Tibial nerve (tissue), 4 donors: ENCODE measurements at places on chromosomes 13 and 19.
A peak's percentile ranks its signal among the peaks of the same experiment; 100 is the strongest.

DNA sequence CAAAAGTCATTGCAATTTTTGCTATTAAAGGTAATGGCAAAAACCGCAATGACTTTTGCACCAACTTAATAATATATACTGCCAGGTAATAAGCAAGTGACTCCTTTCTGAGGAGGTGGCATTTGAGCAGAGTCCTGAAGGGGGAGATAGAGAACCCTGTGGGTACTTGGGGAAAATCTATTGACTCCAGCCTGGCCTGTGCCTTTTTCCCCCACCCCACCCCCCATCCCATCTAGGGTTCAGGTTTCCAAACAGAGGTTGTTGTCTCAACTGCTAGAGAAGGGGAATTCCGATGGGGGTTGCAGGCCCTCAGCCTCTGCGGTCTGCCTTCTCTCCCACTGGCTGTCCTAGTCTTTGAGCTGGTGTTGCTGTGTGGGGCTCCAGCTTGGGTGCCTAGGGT, 11.5 kb downstream of the S1PR2 start:
- DNase-seq = no peak

- no peak for DNase-seq
Measured at GRCh38 chr13:82206241-82206640, 1676.0 kb downstream of the SLITRK1 start.

GRCh38 chr13:42574435-42575311, 721 bp downstream of the TNFSF11 start:
- DNase-seq = no peak

DNA sequence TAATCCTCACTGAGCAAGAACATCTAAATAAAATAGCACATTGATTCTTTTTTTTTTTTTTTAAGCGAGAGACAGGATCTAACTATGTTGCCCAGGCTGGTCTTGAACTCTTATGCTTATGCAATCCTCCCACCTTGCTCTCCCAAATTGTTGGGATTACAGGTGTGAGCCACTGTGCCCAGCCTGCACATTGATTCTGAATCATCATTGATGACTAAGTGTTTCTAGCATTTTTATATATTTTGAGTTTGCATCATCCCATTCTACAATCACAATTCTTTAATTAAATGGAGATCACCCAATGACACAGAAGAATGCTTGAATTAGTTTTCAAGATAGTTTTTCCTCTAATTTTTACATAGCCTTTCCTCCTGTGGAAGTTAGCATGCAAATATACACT, 354.1 kb downstream of the KLF5 start:
- no peak for DNase-seq

DNA sequence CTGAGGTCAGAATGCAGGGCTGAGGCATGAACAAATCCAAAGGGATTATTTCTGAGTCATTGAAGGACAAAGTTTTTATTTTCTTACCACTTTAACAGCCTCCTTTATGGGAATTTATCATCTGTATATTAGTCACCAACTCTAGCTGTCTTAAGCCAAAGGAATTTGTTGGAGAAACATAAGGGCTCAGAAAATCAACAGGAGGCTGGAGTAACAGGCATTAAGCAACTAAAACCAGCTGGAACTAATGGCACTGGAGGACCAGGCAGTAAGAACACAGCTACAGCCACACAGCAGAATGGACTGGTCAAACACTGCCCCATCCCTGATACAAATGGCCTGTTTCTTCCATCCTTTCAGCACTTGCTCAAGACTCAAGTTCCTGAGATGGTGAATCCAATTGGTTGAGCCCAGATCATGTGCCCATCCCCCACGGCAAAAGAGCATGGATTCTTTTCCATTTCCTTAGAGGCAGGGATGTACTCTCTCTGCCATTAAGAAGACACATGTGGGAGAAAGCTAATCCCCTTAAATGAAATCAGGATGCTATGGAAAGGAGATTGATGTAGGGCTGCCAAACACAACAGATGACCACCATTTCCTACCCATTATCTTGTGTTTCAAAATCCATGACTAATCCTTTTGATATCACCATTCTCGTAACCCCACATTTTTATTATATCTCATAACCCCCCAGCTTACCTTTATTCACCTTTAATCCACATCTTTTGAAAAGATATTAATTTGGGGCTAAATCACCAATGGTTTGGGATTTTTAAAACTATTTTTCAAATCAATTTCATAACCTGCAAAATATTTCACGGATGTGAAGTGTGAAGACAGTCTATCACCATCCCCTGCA, 157.0 kb upstream of the FNDC3A start:
- DNase-seq = no peak

- DNase-seq = no peak
Measured at GRCh38 chr13:93104270-93104669, 122.3 kb upstream of the GPC6 start.

DNA sequence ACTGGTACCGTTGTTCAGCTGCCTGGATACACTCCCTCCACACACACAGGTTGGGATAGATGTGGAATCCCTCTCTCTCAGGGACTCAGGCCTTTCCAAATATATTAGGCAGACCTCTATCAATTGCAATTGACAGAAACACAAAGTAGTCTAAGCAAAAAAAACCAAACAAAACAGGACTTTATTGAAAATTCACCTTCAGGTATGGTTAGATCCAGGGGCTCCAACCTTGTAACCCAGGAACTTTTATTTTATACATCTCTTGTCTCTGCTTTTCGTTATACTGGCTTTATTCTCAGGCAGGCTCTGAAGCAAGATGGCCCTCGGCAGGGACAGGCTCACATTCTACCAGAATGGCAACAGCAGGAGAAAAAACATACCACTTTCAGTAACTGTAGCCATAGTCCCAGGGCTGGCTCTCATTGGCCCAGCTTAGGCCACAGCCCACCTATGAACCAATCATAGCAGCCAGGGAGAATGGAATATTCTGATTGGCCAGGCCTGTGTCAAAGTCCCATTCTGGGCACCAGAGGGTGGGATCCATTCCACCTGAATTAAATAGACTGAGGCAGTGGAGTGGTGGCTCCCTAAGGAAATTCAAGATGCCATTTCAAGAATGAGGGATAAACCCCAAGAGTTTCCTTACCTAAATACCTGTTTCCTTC, 13.1 kb upstream of the CEACAM19 start:
- DNase-seq = no peak

DNA sequence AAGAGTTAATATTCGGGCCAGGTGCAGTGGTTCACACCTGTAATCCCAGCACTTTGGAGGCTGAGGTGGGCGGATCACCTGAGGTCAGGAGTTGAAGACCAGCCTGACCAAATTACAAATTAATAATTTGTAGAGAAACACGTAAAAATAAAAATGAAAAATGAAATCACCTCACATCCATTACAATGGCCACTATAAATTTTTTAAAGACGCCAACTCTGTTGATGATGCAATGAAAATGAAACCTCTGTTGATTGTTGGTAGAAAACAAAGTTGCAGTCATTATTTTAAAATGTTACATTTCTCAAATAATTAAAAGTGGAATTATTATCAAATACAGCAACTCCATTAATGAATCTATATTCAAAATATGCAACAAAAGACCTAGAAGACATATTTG, 26.8 kb downstream of the ZNF100 start:
- DNase-seq = no peak

GRCh38 chr19:47391510-47392223, 27.7 kb downstream of the MEIS3 start:
- DNase-seq = peak; percentile 61

- DNase-seq = no peak
Measured at GRCh38 chr19:18062028-18062427, 24.7 kb downstream of the IL12RB1 start.

- DNase-seq = no peak
Measured at GRCh38 chr13:27007166-27007565, 164.4 kb downstream of the USP12 start.

GRCh38 chr19:8340341-8341096, 2.5 kb downstream of the KANK3 start:
- no peak for DNase-seq

DNA sequence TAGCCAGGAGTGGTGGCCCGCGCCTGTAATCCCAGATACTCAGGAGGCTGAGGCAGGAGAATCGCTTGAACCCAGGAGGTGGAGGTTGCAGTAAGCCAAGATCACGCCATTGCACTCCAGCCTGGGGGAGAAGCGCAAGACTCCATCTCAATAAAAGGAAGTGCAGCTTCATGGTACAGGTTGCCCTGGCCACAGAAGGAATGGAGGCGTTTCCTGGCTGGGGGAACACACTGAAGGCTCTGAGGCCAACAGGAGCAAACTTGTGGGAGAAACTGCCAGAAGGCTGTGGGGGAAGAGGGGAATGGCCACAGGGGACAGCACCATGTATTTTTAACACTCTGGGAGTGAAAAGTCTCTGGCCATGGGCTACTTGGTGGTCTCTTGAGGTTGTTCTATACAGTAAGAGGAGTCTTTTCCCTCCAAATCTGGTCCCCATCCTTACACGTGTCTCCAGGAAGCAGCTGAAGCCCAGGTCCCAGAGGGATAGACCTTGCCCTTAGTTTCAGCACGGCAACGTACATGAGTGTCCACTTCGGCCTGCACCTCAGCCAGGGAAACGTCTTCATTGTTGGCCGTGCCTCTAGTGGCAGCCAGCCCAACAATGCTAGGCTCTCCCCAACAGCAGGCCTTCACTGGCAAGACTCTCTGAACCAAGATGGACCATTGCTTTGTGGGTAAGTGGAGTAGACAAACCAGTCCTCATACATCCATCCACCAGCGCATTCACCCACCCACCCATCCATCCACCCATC, 7.4 kb downstream of the MICOS13 start:
- DNase-seq = no peak

DNA sequence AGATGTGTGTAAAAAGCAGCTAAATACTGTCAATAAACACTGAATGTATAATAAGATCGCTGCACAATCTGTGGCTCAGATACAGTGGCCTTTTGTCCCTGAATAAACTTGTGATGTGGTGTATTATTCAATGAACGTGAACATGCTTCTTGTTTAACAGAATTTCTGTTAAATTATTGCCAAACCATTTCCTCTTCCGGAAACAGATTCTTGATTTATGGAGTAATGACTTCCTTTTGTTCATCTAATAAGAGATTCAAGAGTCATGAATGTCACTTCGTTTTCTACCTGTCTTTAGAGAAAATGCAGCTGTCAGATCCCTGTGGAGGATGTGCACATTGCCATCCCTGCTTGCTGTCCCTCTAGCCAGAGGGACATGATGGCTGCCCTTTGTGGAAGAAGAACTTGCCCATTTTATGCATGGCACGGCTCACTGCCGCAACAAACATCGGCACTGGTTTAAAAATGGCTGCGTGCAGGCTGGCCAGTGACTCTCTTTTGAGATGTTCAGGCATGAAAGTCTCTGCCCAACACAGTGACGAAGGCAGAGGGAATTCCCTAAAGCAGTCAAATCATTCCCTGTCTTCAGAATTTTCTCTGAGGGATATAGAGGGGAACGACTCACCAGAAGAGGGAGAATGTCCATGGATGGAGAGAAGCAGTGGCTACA, 3.1 kb upstream of the TNFSF13B start:
- DNase-seq = no peak

DNA sequence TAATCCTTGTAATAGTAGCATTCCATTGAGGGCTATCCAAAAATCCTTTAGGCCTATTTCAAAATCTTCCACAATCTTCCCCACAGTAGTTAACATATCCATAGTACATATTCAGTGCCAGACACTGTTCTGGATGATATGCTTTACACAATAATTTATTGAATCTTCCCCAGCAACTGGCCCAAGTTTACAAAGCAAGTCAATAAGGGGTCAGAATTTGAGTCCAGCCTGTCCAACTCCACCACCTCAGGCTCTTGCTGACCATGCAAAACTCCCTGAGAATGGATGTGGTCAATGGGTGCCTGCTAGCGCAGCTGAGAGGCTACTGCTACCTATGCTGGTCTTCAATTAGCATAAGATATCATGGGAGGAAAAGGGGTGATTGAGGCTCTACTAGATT, 529.6 kb downstream of the FGF9 start:
- no peak for DNase-seq

GRCh38 chr19:2237051-2237868, 636 bp downstream of the SF3A2 start:
- no peak for DNase-seq

- no peak for DNase-seq
Measured at GRCh38 chr13:97460004-97460775, 26.2 kb downstream of the RAP2A start.

GRCh38 chr13:45954836-45955800, 97.4 kb downstream of the ZC3H13 start:
- DNase-seq = no peak

DNA sequence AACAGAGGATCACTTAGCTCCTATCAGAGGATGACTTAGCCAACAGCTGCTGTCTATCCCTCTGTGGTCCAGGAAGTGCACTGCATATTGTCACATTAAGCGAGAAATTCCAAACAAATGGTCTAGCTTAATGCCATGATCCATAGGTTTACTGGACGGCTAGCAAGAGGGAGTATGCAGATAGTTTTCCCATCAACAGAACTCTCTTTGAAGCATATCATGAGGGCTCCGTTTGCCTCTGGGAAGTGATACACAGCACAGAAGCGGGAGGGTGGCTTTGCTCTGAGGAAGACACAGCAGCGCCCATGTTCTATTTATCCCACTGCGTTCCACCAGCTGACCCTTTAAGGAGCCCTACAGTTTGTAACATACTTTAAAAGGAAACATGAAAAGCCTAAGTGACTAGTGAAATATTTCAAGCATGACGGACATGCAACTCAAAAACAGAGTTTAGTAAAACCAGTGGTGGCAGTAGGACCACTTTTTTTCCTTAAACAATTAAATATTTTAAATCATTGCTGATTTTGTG, 52.7 kb downstream of the COL4A1 start:
- DNase-seq = no peak

DNA sequence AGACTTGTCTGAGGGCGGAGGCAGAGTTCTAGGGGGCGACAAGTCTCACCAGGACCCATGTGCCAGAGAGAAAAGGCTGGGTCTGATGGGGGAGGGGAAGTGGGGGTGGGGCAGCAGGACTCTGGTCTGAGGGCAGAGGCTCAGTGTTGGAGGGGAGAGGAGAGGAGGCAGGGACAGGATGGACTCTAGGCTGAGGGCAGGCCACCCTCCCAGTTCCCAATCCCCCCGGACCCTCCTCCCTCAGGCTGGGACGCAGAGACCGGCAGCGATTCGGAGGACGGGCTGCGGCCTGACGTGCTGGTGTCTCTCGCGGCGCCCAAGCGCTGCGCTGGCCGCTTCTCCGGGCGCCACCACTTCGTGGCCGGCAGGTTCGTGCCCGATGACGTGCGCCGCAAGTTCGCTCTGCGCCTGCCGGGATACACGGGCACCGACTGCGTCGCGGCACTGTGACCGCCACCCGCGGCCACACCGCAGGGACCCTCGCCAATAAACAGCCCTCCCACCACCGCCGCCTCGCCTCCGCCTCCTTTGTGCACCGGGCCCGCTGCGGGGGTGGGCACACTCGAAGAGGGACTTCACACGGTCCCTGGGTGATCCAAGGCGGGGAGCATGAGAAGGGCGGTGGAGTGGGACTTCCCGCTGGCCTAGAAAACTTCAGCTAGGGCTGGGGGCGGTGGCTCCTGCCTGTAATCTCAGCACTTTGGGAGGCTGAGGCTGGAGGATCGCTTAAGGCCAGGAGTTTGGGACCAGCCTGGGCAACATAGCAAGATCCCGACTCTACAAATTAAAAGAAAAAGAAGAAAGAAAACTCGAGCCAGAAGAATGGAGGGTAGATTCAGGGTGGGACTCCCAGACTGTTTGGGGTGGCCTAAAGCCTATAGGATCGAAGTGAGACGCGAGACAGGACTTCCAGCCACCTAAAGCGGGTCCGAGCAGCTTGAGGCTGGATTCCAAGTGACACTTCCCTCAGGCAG, 703 bp upstream of the CILP2 start:
- no peak for DNase-seq
